ENCODE measurements at places on chromosomes 7 and 10.
A peak's percentile ranks its signal among the peaks of the same experiment; 100 is the strongest.

DNA sequence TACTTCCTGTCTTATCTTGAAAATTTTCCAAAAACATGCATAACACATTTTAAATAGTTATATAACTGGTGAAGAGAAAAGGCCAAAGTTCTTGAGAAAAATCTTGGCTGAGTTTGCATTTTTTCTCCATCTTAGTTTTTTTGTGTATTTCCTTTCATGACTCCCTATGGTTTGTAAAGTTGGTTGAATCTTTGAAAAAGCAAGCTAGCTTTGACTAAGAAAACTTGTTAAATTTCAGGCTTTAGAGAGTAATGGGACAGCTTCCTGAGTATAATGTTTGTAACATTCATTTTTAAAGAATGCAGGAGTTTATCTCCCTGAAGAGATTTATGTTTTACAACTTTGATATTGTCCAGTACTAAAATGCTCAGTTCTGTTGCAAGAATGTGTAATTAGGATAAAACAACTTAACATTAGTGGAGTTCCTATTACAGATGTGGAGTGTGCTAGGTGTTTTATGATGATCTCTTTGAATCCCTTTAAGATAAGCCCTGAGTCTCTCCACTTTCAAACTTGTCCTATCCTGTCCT lies 11.1 kb upstream of the HERPUD2 start:
- no peak for DNase-seq

DNA sequence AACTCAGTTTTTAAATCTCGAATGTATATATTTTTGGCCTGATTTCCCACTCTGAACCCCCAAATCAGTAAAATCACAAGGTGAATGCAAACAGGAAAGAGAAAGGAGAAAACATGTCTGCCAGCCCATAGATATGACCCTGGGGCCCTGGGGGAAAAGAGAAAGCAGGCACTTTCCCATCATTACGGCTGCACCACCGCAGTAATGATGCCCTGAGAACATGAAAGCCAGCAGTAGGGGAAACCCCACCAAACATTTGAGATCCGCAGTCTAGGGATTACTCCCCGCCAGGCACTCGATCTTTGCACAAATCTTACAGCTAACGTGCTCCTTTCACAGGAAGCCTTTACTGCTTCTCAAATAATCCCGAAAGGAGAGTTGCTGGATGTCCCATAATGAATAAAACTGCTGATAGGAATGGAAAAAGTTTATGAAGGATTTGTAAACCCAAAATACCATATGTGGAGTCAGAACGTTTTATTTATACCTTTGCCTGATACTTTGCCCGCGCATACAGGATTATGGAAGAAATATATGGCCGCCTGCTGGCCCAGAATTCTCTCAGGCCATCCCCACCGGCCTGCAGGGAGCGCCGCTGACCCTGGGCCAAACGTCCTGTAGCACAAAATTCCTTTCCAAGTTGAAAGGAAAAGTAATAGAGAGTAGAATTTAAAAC lies 180.0 kb upstream of the INHBA start:
- DNase-seq, result peak; percentile 41

DNA sequence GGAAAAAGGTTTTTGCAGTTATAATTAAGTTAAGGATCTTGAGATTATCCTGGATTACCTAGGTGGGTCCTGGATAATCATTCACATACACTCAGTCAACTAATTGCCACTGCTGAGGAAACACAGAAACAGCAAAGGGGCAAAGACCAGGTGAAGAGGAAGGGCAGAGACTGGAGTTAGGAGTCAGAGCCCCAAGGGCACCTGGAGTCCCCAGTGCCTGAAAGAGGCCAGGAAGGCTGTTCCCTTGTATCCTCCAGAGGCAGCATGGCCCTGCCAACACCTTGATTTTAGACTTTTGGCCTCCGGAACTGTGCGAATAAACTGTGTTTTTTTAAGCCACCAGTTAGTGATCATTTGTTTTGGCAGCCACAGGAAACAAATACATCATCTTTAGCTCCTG lies 24.6 kb downstream of the PRR15 start:
- DNase-seq, result no peak

DNA sequence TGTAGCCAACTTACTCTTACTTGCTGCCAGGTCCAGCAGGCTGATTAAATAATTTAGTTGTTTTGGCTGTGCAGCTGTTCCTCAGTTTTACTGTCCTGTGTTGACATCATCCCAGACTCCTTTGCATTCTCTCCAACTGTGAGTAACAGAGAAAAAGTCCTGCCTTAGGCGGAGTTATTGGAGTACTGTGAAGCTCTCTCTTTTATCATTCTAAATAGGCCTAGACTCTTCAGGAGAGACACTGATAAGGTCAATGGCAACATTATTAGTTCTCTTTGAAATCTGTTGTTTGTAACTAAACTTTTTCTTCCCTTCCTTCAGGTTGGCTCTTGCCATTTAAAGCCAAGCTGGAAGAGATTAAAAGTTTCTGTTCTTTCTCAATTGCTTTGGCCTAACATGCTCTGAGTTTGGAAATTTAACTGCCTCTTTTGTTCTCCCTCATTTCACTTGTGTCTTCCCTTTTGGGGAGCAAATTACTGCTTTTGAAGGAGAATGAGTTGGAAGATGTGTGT lies 215.7 kb upstream of the CSTF2T start:
- no peak for DNase-seq

- DNase-seq, result no peak
These were observed 183.4 kb upstream of the ADCY1 start for GRCh38 chr7:45390731-45391130.

GRCh38 chr7:131390275-131390674 lies 62.6 kb downstream of the MKLN1 start:
- DNase-seq, result no peak

DNA sequence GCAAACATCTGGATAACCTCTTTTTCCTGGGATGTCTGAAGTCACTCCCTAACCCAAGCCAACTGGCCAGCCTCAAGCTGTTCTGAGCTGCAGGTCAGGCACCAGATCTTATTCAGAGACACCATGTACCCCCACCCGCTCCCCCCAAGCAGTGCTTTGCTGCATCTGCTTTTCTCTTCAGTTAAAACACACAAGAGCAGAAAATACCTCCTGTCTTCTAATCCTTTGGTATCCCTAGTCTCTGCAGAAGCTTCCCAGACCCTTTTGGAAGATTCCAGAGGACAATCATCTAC lies 3.0 kb downstream of the ZNF488 start:
- DNase-seq, result peak; percentile 4

GRCh38 chr10:131973160-131973951 lies 8.4 kb downstream of the BNIP3 start:
- DNase-seq, result no peak

DNA sequence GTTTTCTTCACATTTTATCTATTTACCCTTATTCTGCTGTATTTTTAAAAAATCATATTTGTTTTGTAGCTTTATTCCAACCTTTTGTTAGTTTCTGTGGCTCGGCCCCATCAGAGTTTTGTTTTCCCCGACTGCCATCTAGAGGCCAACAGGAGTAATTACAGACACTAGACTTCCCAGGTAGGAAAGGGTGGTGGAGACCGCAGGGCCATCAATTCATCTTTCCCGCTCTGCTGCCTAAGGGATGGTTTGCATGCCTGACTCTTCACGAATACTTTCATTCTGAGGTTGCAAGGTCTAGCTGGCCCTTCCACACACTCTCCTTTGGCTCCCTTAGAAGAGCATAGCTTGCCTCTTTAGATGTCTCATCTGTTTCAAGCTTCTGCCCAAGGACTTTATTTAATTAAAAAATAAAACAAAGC lies 38.3 kb downstream of the LYZL2 start:
- DNase-seq, result peak; percentile 56

DNA sequence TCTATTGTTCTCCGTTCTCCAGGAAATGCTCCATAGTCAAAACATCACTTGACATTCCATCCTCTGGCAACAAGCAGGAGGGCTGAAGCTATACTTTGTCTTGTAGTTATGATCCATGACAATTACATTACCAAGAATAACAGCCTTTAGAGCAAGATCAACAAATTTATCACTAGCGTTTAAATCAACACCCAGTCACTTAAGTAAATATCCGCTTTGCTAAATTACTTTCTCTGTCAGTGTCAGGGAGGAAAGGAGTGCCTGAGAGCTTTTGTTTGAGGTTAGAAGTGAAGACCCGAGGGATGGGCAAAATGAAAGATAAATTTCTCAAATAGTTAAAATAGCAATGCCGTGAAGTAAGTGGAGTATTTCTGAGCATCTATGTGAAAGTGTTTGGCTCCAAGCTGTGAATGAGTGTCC lies 236.1 kb upstream of the BMPER start:
- DNase-seq, result no peak

- no peak for DNase-seq
These were observed 1.5 kb downstream of the GIMAP4 start for GRCh38 chr7:150568714-150569113.

DNA sequence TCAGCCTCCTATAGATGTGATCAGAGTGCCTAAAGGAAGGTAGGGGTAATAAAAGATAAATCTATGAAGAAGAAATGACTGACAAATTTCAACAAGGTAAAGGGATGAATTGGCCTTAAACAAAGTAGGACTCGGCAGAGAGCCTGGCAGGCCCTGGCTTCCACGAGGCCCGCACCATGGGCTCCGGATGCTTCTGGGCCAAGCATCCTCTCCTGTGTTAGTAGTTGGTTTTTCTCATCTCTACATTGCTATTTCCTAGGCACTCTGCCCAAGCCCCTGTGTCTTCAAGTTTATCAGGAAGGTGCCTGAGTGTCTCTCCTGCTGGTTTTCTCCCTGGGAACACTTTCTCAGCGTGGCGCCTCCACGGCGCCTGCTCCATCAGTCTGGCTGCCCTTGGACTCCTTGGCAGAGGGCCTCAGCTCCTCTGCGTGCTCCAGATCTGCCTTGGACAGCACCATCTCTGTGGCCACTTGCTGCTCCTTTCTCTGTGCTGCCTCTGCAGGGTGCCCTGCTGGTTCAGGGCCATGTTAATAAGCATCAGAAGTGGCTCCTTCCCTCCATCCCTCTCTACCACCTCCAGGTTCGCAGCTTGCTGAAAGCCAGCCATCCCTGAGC lies 413.3 kb upstream of the DPP6 start:
- DNase-seq, result no peak

DNA sequence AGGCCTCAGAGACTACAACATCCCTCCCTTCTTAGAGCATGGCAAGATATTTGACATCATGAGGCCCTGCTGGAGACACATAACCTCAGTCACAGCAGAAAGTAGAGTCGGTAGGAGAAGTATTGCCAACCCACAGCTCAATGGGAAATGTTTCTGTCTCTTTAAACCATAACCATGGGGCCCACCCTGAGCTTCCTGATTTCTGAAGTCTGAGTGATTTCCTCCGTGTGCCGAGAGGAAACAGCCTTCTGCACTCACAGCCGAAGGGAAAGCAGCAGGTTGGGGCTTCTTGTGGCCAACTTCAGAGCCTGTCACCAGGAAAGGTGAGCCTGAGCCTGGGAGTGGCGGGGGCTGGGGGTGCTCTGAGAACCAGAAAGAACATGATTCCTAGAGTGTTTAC lies at the start of gene GIMAP1:
Gene GIMAP1, plus strand, starts transcription at position 246 of the 400 bp plus-strand sequence. CDS start 2,435 bp downstream, outside the sequence.
- peak; percentile 72 for DNase-seq

- no peak for DNase-seq
These were observed 30.3 kb downstream of the ANKMY2 start for GRCh38 chr7:16615228-16615627.

DNA sequence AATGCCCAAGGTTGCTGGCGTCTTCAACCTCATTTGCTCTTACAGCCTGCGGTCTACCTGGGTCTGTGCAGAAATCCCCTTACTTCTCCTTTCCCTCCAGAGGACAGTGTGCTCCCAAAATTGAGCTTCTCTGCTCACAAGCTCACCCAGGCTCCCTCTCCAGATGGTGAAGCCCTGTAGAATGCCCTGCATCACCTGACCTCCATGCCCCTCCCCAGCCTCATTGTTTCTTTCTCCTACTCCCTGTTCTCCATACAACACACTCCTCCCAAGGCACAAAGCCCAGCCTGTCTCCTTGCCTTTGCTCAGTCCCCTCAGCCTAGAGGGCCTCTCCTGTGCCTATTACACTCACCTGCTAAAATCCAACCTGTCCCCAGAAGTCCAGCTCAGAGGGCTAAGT lies 3.5 kb downstream of the CRHR2 start:
- DNase-seq, result no peak

GRCh38 chr7:106369352-106369751 lies 84.6 kb upstream of the NAMPT start:
- no peak for DNase-seq

GRCh38 chr7:18521236-18521589 lies 25.7 kb downstream of the HDAC9 start:
- DNase-seq, result no peak

- DNase-seq, result no peak
These were observed 43.8 kb upstream of the SEMA3D start for GRCh38 chr7:85230623-85231022.

DNA sequence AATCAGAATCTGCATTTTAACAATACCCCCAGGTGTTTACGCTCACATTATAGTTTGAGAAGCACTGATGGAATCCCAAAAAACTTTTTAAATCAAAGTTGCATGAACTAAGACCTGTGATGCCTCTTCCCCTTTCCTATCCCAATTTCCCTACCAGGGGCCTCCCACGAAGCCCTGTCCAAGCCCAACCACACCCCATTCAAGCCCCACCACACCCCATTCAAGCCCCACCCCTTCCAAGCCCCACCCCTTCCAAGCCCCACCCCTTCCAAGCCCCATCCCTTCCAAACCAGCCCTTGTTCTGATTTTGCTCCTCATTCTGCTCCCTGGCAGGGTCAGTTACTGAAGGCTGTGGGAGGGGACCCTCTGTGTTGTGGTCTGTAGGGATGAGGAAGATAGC lies 9.8 kb upstream of the AQP1 start:
- no peak for DNase-seq

- DNase-seq, result no peak
These were observed 780.5 kb downstream of the TYW1 start for GRCh38 chr7:67777119-67777518.

GRCh38 chr10:112963835-112964234 lies 13.8 kb downstream of the TCF7L2 start:
- no peak for DNase-seq

- DNase-seq, result no peak
These were observed 23.6 kb upstream of the ANKRD2 start for GRCh38 chr10:97548828-97549455.

GRCh38 chr10:132810807-132811700 lies 25.1 kb upstream of the NKX6-2 start:
- no peak for DNase-seq

DNA sequence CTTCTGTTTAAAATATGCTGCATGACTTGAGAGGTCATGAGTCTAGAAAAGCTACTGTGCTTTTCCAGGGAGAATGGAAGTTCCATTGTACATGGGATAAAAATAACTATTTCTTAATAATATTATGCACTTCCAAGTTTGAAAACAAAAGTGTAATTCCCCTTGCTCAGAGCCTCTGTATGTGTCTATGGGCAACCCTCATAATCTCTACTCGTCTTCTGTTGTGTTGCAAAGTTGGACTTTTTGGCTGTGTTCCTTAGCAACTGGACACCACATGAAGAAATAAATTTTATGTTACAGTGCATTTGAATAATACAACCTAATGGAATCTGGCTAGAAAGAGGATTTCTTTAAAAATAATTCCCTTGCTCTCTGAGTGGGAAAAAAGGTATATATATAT lies 242.6 kb downstream of the TWIST1 start:
- no peak for DNase-seq

DNA sequence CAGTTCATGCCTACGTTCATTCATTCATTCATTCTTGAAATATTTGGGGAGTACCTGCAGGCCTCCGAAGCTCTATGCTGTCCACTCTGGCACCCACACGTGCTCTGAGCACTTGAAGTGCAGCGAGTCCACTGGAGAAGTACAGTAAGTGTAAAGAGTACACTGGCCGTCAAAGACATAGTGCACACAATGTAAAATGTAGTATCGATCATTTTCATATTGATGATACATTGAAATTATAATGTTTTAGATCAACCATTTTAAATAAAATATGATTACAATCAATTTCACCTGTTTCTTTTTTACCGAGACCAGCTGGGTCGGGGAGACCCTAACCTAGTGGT lies 37.0 kb upstream of the PURB start:
- DNase-seq, result no peak

GRCh38 chr10:78656417-78657162 lies 412.2 kb upstream of the ZMIZ1 start:
- DNase-seq, result no peak
